Activated CD4-positive, alpha-beta T cell treated with anti-CD3 and anti-CD28 coated beads, Interleukin-2, amount 10 ng/mL, durations not matched to agents 24 days and 14 days (primary cell): ENCODE measurements at places on chromosomes 7 and 10. TPM values are rescaled to one million over a fixed set of nuclear protein-coding genes. Genes with fewer than 3 reads are reported as not detected.

DNA sequence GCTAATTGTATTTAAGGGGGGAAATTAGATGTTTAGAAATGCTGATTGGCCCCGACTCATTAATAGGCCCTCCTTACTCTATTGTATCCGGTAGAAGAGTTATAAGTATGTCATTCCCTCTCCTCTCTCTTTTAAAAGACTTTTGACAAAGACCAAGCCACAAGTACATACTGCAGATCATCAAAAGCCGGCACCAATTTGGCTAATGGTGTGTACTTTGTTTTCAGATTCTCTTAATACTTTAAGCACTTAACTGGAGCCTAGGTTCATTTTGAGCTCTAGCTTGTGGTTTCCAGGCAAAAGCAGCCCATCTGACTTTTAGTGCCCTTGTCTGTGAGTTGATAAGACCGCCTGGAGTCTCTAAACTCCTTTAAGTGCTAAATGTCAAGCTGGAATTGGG, 210.0 kb upstream of the LYZL1 start:
- no peak for DNase-seq

- no peak for DNase-seq
Observed at GRCh38 chr10:124727361-124727960, 16.7 kb downstream of the FAM53B start.

SLC35B4 gene
- 23.0 and 27.6 TPM in 2 replicates for total RNA-seq

GRCh38 chr7:46468753-46469356, 547.8 kb upstream of the IGFBP3 start:
- no peak for DNase-seq

PKD2L1 gene
- total RNA-seq, result 0.17 TPM in 1 of 2 replicates, not detected in the other

MYO1G gene
- total RNA-seq, result 283 and 290 TPM in 2 replicates
